ENCODE measurements at places on chromosomes 12 and 14.

DNA sequence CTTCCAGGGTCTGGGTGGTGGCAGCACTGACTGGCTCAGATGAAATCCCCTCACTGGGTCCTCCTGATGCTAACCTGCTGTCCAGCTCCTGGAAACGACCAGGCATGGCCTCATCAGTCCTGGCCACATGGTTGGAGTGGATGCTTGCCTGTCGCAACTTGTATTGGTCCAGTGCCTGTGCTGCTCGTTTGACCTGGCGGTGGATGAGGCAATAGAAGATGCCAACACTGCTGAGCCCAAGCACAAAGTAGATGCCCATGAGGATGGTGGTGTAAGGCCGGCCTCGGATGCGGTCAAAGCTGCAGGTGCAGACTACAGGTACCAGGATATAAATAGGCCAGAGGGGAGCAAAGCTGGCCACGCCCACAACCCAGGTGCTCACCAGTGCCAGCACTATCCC, 1.2 kb downstream of the GPR84 start:
- DNase-seq = no peak

- DNase-seq = no peak
Observed at GRCh38 chr12:123868791-123869190, 103.8 kb downstream of the CCDC92 start.

DNA sequence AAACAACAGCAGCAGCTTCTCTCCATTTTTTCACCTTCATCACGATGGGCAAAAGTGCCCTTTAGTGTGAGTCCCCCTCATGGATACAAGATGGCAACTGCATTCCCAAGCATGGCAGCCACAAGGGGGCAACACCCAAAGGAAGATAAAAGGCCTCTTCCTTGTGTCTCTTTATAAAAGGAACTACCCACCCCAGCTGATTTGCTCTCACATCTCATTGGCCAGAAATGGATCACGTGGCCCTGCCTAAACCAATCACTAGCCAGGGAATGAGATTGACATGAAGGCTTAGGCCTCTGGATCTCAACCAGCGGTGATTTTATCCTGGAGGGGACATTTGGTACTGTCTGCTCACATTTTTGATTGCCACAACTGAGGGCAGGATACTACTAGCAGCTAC, 21.9 kb upstream of the IFT81 start:
- peak; percentile 84 for DNase-seq

DNA sequence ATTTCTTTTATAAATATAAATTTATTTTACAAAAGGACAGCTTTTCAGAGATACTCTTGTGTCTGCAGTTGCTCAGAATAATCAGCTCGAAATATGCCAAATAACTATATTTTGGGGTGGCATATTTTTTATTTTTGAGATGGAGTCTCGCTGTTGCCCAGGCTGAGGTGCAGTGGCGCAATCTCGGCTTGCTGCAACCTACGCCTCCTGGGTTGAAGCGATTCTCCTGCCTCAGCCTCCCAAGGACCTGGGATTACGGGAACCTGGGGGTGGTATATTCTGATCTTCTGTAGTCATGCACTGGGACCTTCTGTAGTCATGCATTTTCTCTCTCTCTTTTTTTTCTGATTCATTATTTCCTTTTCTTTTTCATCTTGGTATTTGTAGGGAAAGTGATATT, 135.0 kb upstream of the AMIGO2 start:
- DNase-seq = peak; percentile 13

- no peak for DNase-seq
Observed at GRCh38 chr14:56524971-56525677, 54.5 kb upstream of the TMEM260 start.

- DNase-seq = no peak
Observed at GRCh38 chr12:68240975-68241374, 12.4 kb downstream of the IL22 start.

Measured in ecto neural progenitor cell (in vitro differentiated cells).